ENCODE measurements at places on chromosomes 5 and 9. TPM values are rescaled to one million over a fixed set of nuclear protein-coding genes. Genes with fewer than 3 reads are reported as not detected.

The GFRA3 gene
- total RNA-seq: 0.94 TPM

The GAS1 gene
- total RNA-seq: 21.8 TPM

DNA sequence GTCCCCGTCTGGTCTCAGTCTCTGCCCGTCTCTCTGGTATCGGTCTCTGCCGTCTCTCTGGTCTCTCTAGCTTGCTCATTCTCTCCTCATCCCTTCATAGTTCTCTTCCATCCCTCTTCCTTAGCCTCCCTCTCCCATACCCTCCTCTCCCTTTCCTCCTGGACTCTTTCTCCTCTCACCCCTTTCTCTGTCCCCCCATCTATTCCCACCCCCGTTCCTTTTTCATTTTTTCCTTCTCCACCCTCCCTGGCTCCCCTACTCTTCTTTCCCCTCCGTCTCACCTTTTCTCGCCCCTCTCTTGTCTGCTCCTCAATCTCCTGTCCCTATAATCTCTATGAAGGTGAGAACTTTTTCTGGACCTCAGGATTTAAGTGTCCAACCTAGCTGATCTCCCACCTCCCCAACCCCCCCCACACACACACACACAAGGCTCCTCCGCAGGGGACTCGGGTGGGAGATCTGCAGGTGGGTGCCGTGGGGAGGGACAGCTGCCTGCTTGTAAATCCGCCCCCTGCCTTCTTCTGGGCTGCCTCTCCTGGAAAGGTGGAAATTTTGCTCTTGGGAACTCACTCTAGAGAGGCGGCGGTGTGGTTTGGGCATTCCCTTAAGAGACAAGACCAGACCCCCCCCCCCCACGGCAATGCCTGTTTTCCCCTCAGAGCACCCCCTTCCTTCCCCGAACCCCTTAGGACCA lies 953 bp downstream of the UBE2QL1 start:
- no peak for DNase-seq

GRCh38 chr5:73306741-73307275 lies 133.8 kb downstream of the TMEM174 start:
- DNase-seq: no peak

DNA sequence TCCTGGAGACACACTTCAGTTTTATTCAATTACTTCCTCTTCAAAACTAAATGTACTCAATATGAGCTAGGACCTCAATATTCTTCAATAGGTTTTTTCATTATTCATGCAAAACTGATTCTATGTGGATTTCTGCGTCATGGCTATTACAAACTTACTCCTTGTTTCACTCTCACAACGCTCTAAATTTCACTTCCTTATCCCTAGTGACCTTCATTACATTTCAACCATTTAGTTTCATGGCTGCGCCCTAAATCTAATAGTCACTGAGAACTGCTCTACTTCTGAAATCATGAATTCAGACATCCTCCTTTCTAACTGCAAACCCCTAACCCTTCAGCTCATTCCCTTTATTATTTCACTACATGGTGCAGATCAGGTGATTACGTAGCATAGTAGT lies 93.9 kb downstream of the SLC25A46 start:
- DNase-seq: no peak

DNA sequence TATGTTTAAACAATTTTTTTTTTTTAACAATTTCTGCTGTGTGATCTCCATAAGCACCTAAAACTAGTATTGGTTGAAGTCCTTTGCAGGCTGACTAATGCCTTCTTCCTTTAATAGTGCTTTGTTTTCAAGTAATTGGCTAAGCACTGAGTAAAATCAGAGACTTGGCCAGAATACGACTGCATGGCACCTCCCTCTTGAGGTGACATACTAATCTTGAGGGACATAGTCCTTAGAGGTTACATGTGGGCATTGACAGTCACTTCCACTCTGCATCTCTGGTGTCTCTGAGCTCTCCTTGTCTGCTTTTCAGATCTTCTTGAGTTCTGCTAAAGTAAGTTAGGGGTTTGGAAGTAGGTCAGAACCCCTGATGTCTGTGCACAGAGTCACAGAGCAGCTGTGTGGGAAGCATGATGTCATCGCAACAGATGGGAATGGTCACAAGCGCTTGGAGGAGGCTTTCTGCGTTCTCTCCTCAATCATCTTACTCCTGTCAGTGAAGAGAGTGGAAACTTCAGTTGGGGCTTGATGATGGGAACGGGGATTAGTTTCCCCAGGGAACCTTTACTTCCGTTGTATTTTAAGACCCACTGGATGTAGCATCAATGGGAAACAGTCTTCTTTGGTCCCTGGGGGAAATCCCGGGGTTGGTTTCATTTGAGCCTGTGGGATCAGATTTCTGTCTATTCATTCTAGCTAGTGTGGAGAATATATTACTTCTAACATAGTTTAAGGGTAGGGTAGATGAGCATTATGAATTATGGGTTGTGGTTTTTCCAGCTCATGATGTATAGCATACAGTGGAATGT lies 136.9 kb downstream of the ARHGAP26 start:
- no peak for DNase-seq

The PCDHGA9 gene
- 4.3 TPM for total RNA-seq

The ABLIM3 gene
- total RNA-seq: 131 TPM

DNA sequence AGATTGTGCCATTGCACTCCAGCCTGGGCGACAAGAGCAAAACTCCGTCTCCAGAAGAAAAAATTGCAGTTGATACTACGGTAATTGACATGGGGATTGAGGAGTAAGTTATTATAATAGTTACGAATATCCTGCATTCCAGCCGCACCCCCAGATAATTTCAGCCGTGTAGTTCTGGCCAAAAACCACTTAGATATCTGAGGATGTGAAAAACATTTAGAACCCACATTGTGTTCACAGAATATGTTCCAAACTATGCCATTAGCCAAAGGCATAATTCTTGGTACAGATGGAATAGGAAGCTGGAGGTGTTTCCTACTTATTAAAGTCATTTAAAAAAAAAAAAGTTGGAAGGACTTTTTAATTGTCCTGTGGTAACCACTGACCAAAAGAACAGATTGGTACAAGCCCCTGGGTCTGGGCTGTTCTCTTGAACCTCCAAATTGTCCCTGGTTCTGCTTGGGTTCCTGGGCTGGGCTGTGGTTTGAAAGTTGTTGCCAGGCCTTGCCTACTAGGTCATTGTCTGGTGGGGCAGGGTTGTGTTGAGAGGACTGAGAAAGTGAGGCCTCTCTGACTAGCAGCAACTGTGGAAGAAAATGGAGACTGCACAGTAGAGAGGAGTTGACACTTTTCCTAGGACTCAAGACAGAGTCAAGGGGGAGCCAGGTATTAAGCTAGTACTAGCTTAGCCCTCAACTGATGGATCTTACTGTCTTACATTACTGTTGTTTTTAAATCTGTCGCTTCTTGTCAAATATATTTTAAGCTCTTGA lies 198.8 kb downstream of the NR3C1 start:
- DNase-seq: no peak

GRCh38 chr9:18672706-18673105 lies 198.8 kb downstream of the ADAMTSL1 start:
- no peak for DNase-seq

DNA sequence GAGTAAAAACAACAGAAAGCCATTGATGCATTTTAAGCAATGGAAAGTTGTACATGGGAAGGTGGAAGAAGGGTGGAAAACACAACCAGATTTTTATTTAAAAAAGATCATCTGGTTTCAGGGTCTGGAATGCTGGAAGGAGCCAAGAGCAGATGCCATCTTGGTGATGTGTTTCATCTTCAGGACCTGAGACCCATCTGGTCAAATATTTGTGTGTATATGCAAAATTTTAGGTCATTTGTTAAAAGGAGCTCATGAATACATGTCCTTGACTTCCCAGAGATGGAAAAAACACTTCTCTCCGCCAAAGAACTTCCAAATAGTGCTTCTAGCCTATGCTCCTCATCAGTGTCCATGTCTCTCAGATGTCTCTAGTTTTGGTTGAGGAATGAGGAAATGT lies 110.6 kb upstream of the GDNF start:
- DNase-seq: no peak

DNA sequence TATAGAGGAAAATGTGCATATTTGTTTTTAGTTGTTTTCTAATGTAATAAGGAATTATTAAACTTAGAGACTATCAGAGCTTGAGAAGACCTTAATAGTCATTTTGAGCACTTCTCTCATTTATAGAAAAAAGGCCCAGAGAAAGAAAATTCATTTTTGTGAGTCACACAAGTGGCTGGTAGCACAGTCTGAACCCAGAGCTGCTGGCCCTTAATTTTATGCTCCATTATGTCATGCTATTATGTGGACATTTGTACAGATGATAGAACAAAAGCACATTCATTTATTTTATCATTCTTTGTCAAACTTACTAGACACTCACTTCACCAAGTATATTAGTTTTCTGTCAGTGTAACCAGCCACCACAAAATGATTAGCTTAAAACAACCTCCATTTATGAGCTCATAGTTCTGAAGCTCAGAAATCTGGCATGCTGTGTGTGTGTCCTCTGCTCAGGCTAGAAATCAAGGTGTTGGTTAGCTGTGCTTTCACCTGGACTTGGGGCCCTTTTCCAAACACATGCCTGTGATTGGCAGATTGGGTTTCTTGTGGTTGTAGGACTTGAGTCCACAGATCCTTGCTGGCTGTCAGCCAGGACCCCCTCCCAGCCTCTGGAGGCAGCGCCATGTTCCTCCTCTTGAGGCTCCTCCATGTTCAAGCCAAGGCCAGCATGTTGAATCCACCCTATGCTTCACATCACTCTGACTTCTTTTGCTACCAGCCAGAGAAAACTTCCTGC lies 188.9 kb downstream of the ARHGAP26 start:
- DNase-seq: no peak

The GABRA6 gene
- not detected for total RNA-seq

DNA sequence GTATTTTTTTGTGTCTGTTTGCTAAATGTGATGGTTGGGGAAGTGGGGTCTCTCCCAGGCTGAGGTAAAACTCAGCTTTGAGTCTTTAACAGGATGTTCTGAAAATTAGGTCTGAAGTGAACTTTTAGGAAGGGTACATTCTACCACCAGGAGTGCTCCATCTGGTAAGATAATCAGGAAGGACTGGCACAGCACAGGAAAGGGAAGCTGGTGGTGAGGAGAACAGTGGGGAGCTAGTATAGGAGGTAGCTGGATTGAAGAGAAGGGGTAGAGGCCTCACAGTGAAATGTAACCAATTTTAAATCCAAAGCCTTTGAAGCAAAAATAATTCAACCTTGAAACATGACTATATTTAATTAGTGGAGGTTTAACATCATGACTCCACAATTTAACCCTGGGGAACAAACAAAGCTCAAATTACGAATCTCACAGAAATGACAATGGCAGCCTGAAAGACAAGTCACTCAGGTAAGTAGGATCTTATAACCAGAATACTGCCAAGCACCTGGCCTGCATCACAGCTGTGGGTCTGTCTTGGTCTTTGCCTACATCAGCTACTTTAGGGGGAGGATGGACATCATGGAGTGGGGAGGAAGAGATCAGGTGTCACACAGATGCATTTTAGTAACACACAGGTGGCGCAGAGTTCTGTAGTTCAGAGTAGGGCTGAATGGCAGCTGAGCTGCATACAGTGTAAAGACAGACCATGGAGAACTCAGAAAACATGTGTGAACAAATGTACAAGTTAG lies 445.3 kb downstream of the DMRT2 start:
- no peak for DNase-seq

The PCDHA1 gene
- total RNA-seq: not detected

DNA sequence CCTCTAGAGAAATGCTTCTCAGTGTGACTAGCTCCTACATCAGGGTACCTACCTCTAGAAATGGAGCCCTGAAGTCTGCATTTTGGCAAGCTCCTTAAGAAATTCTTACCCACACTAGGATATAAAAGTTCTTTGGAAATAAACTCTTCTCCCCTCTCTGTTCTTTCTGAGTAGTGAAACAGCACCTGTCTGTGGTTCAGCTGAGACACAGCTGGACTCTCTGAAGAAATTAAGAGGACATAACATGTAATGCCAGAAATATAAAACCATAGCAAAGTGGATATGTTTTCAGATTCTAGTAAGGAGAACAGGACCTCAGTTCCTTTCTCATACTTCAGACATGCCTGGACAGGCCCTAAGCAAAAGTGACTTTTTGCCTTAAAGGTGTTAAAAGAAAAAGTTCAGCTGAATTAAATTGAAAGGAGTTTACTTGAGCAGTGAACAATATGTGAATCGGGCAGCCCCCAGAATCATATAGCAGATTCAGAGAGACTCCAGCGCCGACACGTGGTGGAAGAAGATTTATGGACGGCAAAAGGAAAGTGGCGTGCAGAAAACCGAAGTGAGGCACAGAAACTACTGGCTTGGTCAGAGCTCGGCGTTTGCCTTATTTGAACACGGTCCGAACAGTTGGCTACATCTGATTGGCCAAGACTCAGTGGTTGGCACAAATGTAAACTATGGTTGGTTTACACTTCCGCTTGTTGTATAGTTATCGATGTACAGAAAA lies 64.5 kb downstream of the PRKACG start:
- peak; percentile 51 for DNase-seq

The NPDC1 gene
- total RNA-seq: 59.1 TPM

The MAMDC2 gene
- total RNA-seq: 10.0 TPM

- no peak for DNase-seq
Observed at GRCh38 chr5:6236858-6237481, 141.4 kb downstream of the MED10 start.

DNA sequence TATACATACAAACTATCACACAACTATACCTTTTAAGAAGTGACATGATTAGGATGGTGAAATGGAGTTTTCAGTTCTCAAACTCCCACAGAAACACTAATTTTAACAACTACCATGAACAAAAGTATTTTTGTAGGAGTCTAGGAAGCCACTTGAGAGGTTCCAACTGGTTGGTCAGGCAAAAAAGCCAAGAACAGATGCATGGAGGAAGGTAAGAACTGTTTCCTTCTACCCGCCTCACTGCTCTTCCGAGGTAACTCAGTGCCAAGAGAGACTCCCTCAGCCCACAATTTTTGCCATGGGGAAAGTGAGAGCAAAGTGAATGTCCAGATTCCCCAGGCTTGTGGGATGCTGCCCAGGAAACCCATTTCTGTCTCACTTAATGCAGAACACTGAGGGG lies 15.7 kb downstream of the BTNL8 start:
- DNase-seq: no peak

GRCh38 chr5:56339732-56340131 lies 106.6 kb upstream of the ANKRD55 start:
- no peak for DNase-seq

The C9orf43 gene
- total RNA-seq: 0.27 TPM

GRCh38 chr5:147779694-147780093 lies 2.8 kb downstream of the JAKMIP2 start:
- no peak for DNase-seq

The LVRN gene
- total RNA-seq: 0.65 TPM

The SCGB3A2 gene
- not detected for total RNA-seq

The PCDHB15 gene
- 3.9 TPM for total RNA-seq

- no peak for DNase-seq
Observed at GRCh38 chr5:72065751-72066255, 41.5 kb upstream of the MAP1B start.

- no peak for DNase-seq
Observed at GRCh38 chr9:70816316-70816715, 305.1 kb downstream of the TRPM3 start.

The MOB3B gene
- 1.5 TPM for total RNA-seq
